ENCODE measurements at places on chromosomes 5 and 9.

GRCh38 chr5:131379723-131380122 lies 115.9 kb downstream of the CDC42SE2 start:
- no peak for DNase-seq

GRCh38 chr5:90055831-90056328 lies 353.7 kb downstream of the CETN3 start:
- no peak for DNase-seq

GRCh38 chr9:15293804-15294316 lies 13.2 kb downstream of the TTC39B start:
- no peak for DNase-seq

- no peak for DNase-seq
Observed at GRCh38 chr5:50855001-50855400, 188.6 kb downstream of the PARP8 start.

GRCh38 chr9:21392270-21392669 lies 7.1 kb upstream of the IFNA2 start:
- peak; percentile 70 for DNase-seq

GRCh38 chr5:91642581-91642980 lies 259.5 kb upstream of the ARRDC3 start:
- no peak for DNase-seq

- no peak for DNase-seq
Observed at GRCh38 chr5:56858777-56859442, 43.6 kb downstream of the MAP3K1 start.

DNA sequence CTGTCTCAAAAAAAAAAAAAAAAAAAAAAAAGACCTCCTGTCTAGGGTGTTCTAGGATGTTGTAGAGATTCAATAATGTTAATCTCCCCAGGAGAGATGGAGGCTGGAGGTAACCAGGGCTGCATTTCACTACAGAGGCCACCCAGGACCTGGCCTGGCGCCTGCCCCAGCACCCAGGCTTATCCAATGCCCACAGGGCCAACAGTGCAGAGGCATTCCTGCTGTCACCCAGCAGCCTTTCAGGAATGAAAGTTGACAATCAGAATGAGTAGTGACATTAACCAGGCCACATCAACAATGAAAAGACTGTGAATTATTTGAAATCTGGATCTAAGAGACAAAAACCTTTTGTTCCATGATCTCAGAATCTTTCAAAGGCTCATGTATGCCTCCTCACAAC lies 36.2 kb upstream of the GABRP start:
- no peak for DNase-seq

- DNase-seq, result no peak
Observed at GRCh38 chr9:89359751-89360261, 41.5 kb downstream of the SECISBP2 start.

DNA sequence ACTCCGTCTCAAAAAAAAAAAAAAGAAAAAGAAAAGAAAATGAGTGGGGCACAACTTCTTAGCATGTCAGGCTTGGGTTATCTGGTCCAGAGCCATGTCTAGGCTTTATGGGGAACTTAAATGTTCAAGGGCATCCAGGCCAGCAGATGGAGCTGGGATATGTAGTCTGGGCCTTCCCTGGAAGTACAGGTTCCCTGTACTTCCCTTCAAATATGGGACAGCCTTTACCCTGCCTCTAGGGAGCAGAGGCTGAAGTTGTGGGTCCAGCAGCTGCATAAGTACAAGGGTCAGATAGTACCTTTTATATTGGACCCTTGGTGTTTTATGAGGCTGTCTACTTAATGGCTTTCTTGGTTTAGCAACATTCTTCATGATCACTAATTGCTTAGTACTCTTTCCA lies 42.1 kb downstream of the FAF2 start:
- DNase-seq, result no peak

DNA sequence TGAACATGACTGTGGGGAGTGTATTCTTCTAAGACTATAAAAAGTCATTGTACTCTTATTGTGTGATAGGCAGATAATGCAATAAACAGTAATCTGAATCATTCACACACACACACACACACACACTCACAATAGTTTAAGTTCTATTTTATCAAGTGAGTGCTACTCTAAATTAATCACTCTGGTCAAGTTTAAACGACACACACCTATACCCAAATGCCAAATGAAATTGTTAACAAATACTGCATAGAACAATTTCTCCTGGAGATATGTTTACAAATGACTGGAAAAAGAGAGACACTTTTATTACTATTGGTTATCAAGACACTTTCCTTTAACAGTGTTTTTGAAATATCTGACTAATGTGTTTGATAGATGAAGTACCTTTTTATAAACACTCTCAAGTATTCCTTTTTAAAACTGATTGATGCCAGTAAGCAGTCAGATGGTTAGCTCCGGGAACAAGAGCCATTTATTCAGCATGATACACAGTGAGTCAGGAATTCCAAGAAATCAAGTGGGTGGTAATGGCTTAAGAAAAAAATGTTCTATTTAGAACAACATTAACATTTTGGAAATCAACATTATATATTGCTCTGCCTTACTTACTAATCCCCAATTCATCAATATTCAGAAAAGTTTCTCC lies 521.6 kb upstream of the ST8SIA4 start:
- no peak for DNase-seq

DNA sequence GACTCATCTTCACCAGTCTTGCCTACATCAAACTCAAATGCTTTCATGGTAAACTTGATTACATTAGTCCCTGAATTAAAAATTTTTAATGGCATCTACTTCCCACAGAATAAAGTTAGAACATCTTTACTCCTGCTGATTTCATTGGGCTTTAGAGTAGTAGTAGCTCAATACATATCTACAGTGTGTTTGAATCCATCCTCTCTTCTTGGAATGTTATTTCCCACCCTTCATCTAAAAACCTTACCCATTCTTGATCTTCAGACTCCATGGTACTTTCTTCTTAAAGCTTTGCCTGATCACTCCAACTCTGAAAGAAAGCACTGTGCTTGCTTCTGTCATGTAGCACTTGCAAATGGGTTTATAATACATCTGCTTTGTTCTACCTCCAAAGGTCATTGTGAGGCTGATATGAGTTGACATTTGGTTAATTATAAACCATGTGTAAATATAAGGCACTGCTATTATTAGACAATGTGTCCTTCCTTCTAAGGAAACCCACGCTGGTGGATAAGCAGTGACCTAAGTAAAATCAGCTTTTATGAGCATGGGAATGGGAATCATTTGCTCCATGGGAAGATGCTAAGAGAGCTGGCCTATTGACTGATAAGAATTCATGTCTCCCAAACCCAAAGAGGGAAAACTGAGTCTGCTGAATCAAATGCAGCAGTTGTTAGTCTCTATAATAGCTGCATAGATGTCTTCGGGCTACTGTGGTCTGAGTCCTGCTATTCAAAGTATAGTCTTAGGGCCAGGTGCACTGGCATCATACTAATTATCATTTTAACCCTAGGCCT lies 7.5 kb upstream of the PRLR start:
- DNase-seq, result no peak

DNA sequence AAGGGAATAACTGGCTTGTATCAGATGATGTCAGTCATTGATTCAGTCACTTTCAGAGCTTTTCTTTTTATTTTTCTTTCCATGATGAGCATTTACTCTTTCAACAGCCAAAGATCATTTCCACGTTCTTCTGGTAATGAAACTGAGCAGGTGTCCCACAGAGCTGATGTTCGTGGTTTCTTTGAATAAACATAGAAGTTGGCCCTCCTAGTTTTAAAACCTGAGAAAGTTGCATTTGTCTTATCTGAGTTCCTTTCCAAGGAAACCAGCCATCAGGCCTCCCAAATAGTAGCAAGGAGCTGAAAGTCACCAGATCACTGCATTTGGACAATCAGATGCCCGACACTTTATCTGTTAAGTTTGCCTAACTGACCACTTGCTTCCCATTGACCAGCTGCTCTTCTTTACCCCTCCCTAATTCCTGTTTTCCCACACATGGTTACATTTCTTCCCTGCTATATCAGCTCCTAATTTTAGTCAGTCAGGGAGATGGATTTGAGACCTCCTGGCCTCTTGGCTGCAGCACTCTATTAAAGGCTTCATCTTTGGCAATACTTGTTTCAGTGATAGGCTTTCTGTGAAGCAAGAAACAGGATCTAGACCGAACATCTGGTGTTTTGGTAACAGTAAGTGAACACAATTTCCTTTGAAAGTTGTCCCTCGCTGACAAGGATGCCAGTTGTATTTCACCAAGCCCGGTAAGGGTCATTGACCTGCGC lies 420.8 kb downstream of the CHSY3 start:
- no peak for DNase-seq

DNA sequence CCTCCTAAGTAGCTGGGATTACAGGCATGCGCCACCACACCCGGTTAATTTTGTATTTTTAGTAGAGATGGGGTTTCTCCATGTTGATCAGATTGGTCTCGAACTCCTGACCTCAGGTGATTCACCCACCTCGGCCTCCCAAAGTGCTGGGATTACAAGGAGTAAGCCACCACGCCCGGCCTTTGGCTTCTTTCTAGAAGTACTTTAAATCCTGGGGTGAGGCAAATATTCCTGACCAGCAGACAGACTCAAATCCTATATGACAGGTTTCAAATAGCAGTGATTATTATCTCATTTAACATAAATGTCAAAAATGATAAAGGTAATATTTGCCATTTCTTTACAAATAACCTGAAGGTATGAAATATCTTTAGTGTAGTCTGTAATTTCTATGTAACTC lies 35.6 kb downstream of the ABHD17B start:
- no peak for DNase-seq

GRCh38 chr5:154723740-154724505 lies 31.3 kb upstream of the LARP1 start:
- no peak for DNase-seq

GRCh38 chr5:36373527-36374086 lies 71.9 kb upstream of the RANBP3L start:
- no peak for DNase-seq

Measured in HEK293T (cell line).